Fibroblast of lung (primary cell): ENCODE measurements at places on chromosomes 11 and 22.

GRCh38 chr11:118547132-118547531 is 16.1 kb downstream of the TMEM25 start:
- DNase-seq, result no peak

DNA sequence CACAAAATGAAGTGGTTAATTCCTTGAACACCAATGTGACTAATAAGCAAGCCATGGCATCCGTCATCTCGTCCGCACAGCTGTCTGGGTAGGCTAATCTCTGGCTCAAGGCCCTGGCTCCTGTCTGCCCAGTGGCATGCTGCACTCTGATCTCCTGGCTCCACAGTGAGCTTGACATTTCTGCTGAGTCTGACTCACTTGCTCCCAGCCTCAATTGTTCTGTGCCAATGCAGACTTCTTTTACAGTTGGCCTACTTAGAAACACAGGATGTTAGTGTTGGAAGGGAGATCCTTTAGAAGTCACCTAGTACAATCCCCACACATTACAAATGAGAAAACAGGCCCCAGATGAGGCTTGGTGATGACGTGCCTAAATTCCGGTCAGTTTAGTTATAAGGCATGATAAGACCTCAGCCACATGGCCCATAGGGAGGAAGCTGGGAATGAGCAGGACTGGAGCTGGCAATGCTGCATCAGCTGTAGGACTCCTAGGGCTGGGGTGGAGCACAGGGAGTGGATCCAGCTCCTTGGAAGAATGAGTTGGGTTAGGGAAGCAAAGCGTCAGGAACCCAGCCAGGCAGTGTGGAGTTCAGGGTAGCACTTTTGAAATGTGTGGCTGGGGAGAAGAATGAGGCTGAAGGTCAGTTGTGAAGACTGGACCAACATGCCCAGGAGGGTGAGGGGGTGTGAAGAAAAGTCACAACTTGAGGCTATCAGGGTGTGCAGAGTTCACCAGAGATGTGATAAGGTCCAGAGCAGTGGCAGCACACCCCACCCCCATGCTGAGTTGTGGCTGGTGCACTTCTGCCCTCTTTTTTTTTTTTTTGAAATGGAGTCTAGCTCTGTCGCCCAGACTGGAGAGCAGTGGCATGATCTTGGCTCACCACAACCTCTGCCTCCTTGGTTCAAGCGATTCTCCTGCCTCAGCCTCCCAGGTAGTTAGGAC is 70.2 kb upstream of the EED start:
- DNase-seq, result peak; percentile 100

- no peak for DNase-seq
These were observed 3.9 kb upstream of the SLC16A8 start for GRCh38 chr22:38087855-38088254.

DNA sequence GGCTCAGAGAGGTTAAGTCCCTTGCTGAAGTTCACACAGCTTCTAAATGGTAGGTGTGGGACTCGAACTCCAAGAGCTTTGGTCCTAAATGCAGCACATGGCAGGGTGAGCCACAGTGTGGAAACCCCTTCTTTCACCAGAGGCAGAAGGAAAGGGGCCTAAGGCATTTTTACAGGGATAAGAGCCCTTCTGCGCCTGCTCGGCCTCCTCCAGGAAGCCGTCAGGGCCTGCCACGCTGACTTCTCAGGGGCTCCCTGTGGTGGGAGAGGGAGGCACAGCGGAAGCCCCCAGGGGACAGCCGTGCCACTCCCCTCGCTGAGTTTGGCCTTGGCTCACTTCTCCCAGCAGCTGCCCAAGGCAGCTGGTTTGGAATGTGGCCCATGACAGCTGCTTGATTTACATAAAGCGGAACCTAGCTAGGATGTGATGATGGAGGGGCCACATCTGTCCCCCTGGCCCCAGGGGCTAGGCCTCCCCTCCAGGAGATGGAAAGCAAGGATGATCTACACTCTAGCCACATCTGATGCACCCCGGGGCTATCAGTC is 35.4 kb downstream of the CD82 start:
- DNase-seq, result peak; percentile 68
